Stimulated activated CD4-positive, alpha-beta T cell treated with anti-CD3 and anti-CD28 coated beads, Interleukin-12 subunit alpha, Interleukin-12 subunit beta, amount 100 ng/mL, for 24 hours (primary cell): ENCODE measurements at places on chromosomes 11 and 22.

- no peak for DNase-seq
Observed at GRCh38 chr11:10935015-10935559, 77.2 kb upstream of the ZBED5 start.

GRCh38 chr11:88103337-88104206 is 71.7 kb downstream of the RAB38 start:
- DNase-seq, result no peak

DNA sequence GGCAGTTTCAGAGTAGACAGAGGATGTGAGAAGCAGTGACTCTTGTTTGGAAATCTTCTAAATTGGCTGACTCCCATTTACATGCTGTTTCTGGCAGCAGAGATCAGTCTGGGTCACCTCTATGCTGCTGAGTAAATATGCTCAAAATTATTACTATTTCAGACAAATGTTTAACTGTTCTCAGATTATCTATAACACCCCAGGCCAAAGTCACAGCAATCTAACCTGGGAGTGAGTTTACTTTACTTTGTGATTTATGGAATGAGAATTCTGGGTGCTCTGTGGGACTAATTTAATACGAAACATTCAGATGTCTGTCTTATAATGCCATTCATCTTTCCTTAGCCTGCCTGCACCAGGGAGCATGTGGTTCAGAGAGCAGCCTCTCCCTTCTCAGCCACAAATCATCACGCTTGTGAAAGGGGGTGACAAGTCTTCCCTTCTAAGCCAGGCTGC is 282.5 kb upstream of the MPPED2 start:
- no peak for DNase-seq

DNA sequence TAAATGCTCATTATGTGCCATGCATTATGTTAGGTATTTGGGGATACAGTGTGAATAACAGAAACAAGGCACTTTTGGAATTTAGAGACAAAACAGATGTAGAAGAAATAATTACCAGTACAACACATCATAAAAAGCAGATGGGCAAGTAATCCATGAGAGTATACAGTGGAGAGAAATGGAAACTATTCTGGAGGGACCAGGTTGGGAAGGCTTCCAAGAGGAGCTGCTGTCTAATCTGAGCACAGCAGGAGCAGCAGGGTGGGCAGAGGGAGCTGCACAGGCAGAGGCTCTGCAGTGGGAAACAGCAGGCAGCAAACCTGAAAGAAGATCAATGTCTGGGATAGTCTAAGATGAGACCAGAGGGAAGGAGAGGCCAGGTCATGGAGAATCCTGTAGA is 268.7 kb upstream of the CCDC90B start:
- no peak for DNase-seq

DNA sequence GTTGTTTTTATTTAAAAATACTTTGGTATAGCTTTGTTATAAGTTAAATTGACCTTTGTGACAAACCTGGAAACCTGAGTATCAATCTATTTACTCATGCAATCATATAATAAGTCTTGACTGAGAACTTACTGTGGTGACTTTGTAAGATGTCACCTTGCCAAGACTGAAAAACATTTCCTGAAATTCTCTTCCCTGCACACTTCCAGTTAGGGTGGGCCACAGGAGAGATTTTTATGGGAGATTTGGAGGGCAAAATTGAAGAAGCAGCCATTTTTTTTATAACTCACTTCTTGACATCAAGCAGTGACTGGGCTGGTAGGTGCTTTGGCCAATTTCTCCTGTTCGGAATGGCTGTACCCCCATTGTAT is 31.4 kb upstream of the GLYAT start:
- no peak for DNase-seq

DNA sequence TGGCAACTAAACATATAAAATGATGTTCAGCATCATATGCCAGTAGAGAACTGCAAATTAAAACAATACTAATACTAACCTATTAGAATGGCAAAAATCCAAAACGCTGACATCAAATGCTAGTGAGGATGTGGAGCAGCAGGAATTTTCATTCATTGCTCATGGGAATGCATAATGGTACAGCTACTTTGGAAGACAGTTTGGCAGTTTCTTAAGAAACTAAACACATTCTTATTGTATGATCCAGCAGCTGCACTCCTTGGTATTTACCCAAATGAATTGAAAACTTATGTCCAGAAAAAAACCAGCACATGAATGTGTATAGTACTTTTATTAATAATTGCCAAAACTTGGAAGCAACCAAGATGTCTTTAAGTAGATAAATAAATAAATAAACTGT is 258.0 kb downstream of the TENM4 start:
- no peak for DNase-seq

DNA sequence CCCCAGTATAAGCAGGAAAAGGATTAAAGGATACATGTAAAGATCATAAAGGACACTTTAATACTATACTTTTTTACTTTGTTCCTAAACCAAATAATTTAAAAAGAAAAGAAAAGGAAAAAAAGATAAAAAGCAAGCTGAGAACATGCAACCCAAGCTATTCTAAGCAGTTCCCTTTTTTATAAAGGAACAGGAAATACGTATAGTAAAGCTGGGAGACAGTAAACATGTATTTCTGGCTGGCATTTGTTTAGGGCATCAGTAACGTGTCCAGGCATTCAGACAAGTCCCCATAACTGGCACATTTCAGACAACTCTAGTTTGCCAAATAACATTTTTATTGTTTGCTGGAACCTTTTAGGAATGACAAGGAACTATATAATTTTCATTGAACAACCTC is 24.9 kb downstream of the BCO2 start:
- no peak for DNase-seq

DNA sequence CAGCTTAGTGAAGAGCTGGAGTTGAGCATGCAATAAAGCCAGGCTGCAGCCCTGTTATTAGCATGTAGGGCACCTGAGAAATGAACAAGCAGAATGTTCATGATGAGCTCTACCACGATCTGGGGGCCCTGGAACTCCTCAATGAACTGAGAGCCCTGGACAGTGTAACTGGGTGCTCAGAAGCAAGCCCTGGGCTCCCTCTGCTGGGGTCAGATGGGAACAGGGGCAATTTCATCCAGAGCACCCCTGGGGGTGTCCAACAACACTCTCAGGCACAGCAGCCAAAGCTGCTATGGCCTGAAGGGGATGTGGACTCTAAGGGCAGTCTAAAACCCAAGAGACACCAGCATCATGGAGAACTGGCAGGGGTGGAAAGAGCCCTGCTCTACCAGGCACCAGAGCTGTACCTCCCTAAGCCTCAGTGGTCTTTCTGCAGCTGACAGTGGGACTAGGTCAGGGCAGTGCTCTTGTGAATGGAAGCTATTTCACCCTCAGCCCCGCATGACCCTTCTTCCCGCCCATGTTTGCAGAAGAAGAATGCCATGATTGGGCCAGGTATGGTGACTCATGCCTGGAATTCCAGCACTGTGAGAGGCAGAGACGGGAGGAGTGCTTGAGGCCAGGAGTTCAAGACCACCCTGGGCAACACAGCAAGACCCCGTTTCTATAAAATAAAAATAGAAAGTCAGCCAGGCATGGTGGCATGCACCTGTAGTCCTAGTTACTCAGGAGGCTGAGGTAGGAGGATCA is 28.9 kb downstream of the THOC5 start:
- no peak for DNase-seq

DNA sequence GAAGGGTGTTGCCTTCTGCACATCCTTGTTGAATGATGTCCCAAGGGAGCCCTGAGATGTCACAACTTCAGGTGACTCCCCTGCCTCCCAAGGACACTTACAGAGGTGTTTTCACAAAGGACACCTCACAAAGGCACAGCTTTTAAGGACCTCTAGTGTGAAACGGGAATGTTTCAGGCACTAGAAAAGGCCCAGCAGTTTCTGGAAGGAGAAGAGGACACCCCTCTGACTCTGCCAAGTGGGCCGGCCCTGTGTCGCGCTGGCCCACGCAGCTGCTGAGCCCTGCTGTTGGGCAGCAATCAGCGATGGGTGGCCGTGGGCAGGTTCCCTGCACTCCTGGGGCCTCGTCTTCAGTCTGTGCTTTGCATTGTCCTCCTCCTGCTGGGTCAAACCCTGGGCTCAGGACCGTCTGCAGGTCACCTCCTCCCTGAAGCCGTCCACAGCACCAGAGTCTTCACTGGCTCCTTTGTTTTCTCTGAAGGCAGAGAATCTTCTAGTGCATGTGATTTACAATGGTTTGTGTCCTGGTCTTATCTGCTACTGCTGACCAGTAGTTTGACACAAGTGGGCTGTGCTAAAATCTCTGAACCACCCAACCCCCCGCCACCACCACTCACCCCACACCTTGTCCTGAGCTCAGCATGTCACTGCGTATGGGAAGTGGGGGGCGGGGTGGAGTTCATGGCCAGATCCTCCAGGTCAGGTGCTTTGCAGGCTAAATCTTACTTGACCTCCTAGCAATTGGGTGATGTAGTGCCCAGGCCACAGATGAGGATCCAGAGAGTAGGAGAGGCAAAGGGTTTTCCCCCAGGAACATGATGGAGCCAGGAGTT is 3.2 kb downstream of the LINC01488 start:
- no peak for DNase-seq

DNA sequence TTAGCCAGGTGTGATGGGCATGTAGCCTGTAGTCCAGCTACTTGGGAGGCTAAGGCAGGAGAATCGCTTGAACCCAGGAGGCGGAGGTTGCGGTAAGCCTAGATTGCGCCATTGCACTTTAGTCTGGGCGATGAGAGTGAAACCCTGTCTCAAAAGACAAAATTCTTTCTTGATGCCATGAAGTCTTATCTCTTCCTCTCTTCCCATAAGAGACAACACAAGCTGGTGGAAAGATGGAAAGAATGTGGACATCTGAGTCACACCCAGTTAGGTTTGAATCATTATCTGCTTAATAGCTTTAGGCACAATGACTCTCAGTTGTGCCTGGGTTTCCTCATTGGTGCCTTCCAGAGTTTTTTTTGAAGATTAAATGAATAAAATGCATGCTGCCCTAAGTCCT is 35.3 kb downstream of the KREMEN1 start:
- no peak for DNase-seq

DNA sequence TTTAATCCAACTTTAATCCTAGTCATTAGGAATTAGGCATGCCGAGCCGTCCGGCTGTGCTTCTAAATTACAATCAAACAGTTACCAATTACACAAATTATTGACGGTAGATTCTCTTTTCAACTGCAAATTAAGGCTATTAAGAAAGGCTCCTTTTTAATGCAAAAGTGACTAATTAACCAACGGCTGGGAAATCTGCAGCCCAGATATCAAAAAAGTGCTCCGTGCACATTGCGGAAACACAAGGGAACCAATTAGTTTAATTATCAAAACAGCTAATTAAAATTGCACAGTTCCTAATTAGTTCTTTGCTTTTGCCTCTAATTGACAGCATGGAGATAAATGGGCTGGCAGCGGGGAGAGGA is 19.4 kb upstream of the LMO1 start:
- no peak for DNase-seq

DNA sequence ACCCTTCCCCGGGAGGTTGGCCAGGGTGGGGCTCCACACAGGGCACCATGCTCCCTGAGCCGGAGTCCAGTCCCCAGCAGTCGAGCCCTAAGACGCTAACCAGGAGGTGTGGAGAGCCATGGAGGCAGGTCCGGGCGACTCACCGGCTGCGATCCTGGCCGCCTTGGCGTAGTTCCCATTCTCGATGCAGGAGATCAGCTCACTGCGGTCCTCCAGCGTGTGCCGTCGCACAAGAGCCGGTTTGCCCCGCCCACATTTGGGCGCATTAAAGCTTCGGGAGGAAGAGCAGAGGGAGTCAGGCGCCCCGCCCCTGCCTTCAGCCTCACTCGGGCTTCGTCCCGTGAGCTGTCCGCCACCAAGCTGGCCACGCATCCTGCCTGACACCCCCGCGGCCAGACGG is 50.8 kb downstream of the BRD1 start:
- no peak for DNase-seq

GRCh38 chr11:131561972-131562371 is 191.6 kb downstream of the NTM start:
- no peak for DNase-seq

- no peak for DNase-seq
Observed at GRCh38 chr11:132604431-132604830, 927.9 kb downstream of the OPCML start.

DNA sequence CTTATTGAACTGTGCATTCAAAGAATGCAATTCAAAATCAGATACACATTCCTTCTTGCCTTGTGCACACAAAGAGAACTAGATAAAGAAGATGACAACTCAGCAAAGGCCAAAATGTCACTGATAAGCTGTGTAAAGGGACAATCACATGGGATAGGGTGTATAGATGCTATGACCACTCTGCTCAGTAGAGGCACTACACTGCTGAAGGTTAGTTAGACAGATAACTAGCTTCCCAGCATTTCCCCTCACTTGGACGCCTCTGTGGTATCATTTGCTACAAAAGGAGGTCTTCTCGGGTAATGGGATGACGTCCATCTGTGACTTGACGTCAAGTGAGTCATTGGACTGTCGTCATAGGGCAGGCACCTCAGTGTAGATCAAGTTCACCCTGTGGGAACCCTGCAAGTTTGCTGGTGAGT is 424.9 kb upstream of the CCDC90B start:
- no peak for DNase-seq

DNA sequence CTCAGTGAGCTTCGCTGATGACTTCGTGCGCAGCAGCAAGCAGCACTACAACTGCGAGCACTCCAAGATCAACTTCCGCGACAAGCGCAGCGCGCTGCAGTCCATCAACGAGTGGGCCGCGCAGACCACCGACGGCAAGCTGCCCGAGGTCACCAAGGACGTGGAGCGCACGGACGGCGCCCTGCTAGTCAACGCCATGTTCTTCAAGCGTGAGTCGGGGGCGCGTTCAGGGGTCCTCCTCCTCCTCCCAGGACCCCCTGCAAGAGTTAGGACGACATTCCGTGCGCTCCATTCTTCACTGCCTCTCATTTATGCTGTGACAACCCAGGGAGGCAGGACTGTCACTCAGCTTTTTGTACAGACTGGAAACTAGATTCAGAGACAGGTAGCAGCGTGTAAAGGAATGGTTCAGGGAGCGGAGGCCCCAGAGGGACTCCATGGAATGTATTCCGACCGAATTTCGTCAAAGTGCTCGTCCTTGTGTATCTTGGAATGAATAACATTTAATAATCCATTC is 4.8 kb downstream of the SERPINH1 start:
- no peak for DNase-seq

DNA sequence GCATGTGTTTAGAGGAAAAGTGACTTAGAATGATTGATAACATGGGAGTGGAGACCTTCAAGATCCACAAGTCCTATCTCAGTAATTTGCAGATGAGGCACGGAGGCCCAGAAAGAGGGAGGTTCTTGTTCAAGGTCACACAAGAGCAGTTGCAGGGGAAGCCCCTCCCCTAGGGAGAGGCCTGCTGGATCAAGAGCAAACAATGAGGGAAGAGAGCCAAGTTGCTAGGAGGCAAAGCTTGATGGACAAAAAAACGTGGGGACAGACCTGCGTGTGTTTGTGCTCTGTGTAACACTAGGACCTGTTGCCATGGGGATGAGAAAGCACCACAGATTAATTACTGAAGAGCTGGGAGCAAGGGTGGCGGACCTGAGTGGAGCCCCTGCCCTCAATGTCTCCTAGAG is 6.4 kb upstream of the MFRP start:
- no peak for DNase-seq
